Thymus (tissue), 14 donors: ENCODE measurements at places on chromosomes 3 and 15.

GRCh38 chr15:77266708-77267386 is 153.1 kb downstream of the PEAK1 start:
- no peak for DNase-seq

DNA sequence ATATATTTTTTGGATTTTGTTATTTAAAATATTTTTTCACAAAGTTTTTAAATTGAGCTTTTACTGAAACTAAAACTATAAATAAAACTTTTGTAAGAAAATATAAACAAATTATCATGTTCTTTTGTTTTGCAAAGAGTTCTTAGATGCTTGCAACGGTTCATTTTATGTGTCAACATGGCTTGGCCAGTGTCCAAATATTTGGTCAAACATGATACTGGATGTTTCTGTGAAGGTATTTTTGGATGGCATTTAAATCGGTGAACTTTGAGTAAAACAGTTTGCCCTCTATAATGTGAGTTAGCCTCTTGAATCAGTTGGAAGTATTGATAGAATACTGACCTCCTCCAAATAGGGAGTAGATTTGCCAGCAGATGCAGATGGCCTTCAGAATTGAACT is 612.6 kb upstream of the NECTIN3 start:
- DNase-seq, result no peak

DNA sequence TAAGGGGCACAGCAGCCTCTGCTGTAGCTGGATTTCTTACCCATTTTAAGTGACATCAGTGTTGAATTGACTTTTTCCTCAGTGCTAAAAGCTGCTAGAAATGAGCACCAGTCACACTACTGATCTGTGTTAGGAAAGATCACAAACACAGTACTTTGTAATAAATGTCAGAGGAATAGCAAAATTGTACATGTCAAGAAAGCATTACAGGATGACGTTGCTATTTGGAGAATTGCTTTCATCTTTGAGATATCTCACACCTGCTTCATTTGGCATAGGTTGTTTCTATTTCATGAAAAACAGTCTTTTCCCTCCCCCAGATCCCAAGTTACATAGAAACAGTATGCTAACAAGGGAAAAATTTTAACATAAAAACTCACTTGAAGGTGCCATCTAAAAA is 77.8 kb downstream of the SLC25A26 start:
- peak; percentile 65 for DNase-seq

DNA sequence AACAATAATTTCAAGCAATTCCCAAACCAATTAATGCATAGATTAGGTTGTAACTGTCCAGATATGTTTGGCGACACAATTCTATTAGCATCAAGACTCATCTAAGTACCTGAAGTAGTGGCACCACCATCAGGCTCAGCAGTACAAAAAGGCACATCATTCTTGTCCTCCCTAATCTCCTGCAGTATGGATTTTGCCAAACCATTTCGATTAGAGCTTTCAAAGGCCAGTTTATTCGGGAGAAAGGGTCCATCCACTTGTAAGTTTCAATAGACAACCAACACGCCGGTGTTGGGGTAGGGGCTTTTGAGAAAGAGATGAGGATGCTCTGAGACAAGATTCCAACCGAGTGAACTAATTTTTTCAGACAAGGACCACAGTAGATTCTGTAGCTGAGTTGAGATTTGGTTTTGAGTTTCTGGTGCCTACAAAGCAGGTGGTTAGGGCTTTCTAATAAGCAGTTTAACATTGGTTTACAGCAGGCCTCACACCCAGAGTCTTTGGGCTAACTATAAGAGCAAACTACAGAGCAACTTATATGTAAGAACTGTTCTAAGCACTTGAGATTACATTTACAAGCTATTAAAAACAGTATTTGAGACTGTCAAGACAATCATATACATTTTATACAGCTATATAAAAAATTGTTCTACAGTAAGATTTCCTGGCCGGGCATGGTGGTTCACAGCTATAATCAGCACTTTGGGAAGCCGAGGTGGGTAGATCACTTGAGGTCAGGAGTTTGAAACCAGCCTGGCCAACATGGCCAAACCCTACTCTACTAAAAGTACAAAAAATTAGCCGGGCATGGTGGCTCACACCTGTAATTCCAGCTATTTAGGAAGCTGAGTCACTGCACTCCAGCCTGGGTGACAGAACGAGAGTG is 4.5 kb downstream of the RPL22L1 start:
- no peak for DNase-seq

GRCh38 chr15:83430441-83430840 is 16.7 kb upstream of the SH3GL3 start:
- DNase-seq, result no peak

- DNase-seq, result no peak
Observed at GRCh38 chr3:148718982-148719862, 21.5 kb downstream of the AGTR1 start.

GRCh38 chr3:184693011-184693975 is 18.6 kb downstream of the MAGEF1 start:
- DNase-seq, result no peak
